Mesothelial cell of epicardium (in vitro differentiated cells): ENCODE measurements at places on chromosomes 11 and 22. TPM values are rescaled to one million over a fixed set of nuclear protein-coding genes. Genes with fewer than 3 reads are reported as not detected.
A peak's percentile ranks its signal among the peaks of the same experiment; 100 is the strongest.

DNA sequence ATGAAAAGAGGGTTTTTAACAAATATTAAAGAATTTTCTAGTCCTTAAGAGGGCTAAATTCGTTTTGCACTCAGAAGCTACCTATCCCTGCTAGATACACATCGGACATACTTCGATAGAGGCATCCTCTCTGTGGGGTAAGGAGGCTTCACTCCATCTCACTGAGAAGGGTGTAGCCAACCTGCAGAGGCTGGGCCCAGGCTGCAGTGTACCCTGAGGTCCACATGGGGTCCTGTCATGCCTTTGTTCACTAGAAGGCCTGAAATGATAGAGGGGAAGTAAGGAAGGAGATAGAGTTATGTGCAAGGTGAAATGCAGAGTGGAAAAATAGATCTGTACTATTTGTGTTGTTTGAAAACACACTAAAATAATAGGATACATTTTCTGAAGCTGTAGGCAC is 45.6 kb downstream of the IGSF9B start:
- DNase-seq: no peak

GRCh38 chr22:32823024-32823730 is 21.7 kb downstream of the TIMP3 start:
- no peak for DNase-seq

DNA sequence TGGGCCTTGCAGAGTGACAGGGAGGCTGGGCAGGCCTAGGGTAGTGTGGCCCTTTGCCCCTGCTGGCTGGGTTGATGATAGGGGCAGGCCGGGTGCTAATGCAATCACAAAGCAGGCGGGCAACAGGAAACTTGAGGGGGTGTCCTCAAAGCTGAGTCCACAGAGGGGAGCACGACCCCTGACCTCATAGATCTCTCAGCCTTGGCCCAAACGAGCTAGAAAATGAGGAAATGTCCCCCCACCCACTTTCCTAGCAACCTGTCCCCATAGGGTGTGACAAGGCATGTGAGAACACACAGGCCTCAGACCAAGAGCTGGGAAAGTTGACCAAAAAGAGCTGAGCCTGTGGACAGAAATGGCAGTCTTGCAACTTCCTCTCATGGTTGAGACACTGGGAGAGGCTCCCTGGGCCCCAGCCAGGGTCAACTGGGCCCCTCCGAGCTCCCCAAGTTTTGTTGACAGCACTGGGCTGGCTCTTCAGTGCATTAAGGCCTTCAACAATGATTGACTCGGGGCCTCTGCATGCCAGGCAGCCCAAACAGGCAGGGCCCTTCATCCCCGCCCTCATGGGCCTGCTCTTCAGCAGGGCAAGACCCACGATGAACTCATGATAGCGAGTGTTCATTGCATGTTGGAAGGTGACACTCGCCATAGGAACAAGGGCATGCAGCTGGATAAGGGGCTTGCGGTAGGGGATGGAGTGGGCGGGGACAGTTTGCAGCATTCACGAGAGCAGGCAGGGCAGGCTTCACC is 9.8 kb upstream of the SPI1 start:
- no peak for DNase-seq

GRCh38 chr11:15519124-15519791 is 404.5 kb downstream of the INSC start:
- DNase-seq: no peak

DNA sequence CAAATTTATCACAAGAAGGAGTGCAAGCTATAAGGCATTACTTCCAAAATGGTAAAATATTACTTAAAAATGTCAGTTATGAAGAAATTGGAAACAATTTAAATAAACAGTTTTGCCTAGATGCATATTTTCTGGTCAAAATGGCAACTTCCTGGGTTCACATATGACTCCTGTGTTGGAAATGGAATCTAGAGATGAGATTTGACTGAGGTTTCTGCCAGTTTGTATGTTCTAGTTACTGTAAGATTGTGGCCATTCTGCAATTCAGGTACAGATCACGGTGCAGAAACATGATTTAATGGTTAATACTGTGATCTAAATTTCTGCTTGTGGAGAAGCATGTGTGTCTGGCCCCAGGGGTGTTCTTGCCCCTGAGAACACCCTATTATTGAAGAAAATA is 3.4 kb upstream of the OR4C6 start:
- no peak for DNase-seq

DNA sequence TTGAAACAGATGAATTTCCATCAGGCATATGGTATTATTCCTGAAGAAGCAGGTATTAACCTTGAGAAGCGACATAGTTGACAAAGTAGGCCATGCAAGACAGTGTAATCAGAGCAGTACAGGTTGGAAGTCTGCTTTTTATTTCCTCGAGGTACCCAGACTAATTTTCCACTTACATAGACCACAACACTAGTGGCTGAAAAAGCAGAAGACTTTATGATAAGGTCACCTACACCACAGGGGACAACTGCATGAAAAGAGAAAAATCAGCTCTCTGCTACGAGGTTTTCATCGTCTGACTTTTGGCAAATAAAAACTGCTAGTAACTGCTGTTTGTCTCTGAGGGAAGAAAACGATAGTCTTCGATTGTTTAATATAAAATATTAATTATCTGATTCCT is 77.5 kb downstream of the CNTN5 start:
- no peak for DNase-seq

GRCh38 chr22:32020117-32020516 is 22.9 kb upstream of the SLC5A1 start:
- no peak for DNase-seq

- no peak for DNase-seq
Measured at GRCh38 chr11:76693806-76694205, 23.3 kb upstream of the LRRC32 start.

- DNase-seq: no peak
Measured at GRCh38 chr11:56967726-56968125, 21.0 kb upstream of the OR5AK2 start.

GRCh38 chr11:35750981-35751663 is 88.5 kb downstream of the TRIM44 start:
- no peak for DNase-seq

- no peak for DNase-seq
Measured at GRCh38 chr11:59545179-59546020, 34.1 kb downstream of the OR4D9 start.

DNA sequence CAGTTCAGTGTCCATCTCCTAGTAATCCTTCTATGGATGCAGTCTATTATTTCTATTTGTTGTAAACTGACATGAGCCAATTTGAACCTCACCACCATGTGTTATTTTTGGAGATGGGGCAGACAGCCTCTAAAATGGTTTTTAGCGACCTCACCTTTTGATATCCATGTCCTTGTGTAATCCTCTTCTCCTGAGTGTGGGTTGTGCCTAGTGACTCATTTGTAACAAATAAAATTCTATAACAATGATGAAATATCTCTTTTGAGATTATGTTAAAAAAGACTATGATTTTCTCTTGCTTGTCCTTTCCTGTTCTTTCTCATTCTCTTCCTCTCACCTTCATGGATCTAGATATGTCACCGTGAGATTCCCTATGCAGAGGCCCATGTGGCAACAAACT is 554.6 kb upstream of the ANO3 start:
- DNase-seq: no peak

- no peak for DNase-seq
Measured at GRCh38 chr11:79942090-79942489, 501.3 kb upstream of the TENM4 start.

- no peak for DNase-seq
Measured at GRCh38 chr22:22935546-22936157, 48.0 kb downstream of the IGLL5 start.

GRCh38 chr11:61928606-61929005 is 11.2 kb upstream of the RAB3IL1 start:
- DNase-seq: no peak

GRCh38 chr11:103528596-103528995 is 419.4 kb downstream of the DYNC2H1 start:
- DNase-seq: no peak

- no peak for DNase-seq
Measured at GRCh38 chr11:3873712-3874349, 18.4 kb downstream of the STIM1 start.

DNA sequence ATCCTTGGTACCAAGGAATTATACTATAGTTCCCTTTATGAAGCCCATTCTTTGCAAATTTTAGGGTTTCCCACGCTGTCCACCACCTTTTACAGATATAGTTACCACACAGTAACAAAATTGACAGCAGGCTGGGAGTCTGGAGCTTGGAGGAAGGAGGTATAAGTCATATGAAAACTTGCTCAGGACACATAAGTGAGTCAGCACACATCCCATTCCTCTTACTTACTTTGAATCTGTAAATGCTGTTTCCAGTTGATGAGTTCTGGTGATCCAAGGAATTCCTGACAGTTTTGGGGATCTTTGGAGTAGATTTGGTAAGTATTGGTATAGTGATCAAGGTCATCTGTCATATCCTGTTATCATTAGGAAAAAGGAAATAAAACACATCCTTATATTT is 19.2 kb downstream of the GLYAT start:
- DNase-seq: no peak

- DNase-seq: no peak
Measured at GRCh38 chr22:11605468-11605981, 3922.5 kb upstream of the OR11H1 start.

- DNase-seq: no peak
Measured at GRCh38 chr11:70732023-70732880, 333.9 kb downstream of the CTTN start.

DNA sequence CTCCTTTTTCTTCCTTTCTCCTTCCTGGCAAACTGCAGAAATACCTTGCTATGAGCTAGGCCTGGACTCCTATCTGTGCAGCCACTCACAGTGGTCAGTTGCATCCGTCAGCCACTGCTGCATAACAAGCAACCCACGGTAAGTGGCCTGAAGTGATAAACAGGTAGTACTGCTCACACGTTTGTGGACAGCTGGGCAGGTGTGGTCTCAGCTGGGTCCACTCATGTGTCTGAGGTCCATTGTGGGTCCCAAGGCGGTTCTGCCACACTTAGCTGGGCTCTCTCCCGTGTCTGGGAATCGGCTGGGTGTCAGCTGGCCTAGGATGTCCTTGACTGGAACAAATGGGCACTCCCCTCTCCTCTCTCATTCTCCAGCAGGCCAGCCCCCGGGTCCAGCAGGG is 109.3 kb downstream of the BRD1 start:
- DNase-seq: no peak

- DNase-seq: no peak
Measured at GRCh38 chr22:44816141-44816540, 63.8 kb downstream of the ARHGAP8 start.

DNA sequence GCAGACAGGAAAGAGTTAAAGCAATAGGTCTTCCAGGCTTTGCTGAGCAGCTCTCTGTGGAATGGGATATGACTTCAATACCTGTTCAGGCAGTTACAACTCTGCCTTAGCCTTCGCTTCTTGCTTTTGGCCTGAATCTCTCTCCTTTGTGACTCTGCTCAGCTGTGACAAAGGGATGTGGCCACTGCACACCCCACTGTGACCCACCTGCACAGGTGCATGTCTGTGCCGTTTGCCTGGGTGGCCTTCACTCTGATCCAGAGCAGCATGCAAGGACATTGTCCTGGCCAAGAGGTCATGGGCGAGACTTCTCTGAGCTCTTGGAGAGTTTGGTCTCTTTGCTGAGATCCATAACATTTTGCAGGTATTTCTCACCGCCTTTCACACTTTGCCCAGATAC is 891.3 kb downstream of the BRD1 start:
- peak; percentile 11 for DNase-seq

- no peak for DNase-seq
Measured at GRCh38 chr22:33927752-33928151, 7.5 kb upstream of the LARGE1 start.

DNA sequence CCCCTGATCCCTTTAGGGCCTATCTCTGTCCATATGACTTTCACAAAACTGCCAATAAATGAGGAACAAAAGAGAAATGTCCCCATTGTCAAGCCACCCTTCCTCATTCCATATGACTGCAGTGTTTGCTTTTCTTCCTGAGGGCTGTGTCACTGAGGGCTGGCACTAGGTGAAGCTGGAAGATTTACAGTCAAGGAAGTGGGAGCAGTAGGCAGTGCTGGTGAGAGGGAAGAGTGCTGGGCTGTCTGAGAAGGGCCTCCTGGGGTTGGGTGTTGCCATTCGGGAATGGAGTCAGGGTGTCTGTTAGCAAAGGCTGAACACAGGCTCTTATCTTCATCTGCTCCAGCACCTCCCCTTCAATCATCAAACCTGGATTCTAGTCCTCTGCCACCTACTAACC is 30.9 kb downstream of the INSC start:
- DNase-seq: no peak

GRCh38 chr22:46586123-46586519 is 34.1 kb upstream of the GRAMD4 start:
- DNase-seq: no peak

- peak; percentile 82 for DNase-seq
Measured at GRCh38 chr11:125345421-125346178, 150.5 kb downstream of the FEZ1 start.

GRCh38 chr22:29138556-29139305 is 65.9 kb downstream of the KREMEN1 start:
- no peak for DNase-seq

DNA sequence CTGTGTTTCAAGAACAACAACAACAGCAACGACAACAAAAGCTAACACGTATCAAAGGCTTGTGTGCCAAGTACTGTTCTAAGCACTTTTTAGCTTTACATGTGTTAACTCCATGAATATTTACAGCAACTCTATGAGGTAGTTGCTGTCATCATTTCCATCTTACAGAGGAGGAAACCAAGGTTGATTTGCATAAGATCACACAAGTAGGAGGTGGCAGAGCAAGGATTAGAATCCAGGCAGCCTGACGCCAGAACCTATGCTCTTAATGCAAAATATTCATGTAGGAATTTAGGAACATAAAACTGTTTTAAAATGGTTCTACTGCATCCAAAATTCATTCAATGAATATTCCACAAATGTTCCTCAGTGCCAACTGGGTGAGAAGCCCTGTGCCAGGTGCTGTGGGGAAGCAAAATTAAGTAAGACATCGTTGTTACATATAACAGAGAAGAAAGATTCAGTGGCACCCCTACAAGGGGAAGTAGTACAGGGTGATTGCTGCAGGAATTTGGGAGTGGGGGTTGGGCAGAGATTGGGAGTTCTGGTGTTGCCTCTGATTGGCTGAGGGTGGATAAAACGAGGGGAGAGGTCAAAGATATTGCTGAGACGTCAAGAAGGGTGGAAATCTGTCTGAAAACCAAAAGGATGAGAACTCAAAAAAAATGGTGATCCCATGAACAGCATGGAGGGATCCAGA is 86.1 kb upstream of the ARHGAP20 start:
- no peak for DNase-seq

DNA sequence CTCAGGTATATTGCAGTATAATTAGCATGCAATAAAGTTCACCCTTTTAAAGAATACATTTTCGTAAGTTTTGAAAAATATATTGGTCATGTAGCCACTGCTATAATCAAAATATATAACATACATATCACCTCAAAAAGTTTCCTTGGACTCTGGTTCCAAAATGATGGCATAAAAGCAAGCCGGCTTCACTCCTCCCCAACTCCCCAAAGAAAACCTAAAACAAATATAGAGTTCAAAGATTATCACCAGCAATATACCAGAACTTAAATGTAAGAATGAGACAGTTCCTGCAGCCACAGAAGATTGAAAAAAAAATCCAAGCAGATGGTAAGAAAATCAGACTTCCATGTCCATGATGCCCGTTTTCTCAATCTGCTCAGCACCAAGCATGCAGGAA is 104.3 kb downstream of the APIP start:
- DNase-seq: no peak

Gene DYNC2H1
- 17.4 to 19.3 TPM (median 18.0 TPM) in 3 replicates for total RNA-seq

Gene OMP
- 0.80 to 1.5 TPM (median 1.4 TPM) in 3 replicates for total RNA-seq

Gene TRPM5
- 6.9 to 7.7 TPM (median 7.2 TPM) in 3 replicates for total RNA-seq

Gene KLHL35
- 0.38 to 0.67 TPM (median 0.59 TPM) in 3 replicates for total RNA-seq

Gene PIH1D2
- 1.2 to 1.9 TPM (median 1.3 TPM) in 3 replicates for total RNA-seq

Gene CCDC87
- total RNA-seq: 0.25 to 0.42 TPM (median 0.41 TPM) in 3 replicates

Gene ACRV1
- 0.25 TPM in 1 of 3 replicates, not detected in the others for total RNA-seq

Gene TRIM48
- not detected in 3 replicates for total RNA-seq

Gene XNDC1N
- total RNA-seq: 14.3 to 16.8 TPM (median 14.6 TPM) in 3 replicates

Gene APLP2
- 234 to 240 TPM (median 239 TPM) in 3 replicates for total RNA-seq

Gene C11orf86
- not detected in 3 replicates for total RNA-seq

Gene RAB38
- total RNA-seq: 44.3 to 48.4 TPM (median 46.7 TPM) in 3 replicates
